ENCODE measurements at places on chromosomes 2 and 18.
A peak's percentile ranks its signal among the peaks of the same experiment; 100 is the strongest.

- no peak for DNase-seq
Measured at GRCh38 chr2:118845005-118845521, 2.4 kb downstream of the EN1 start.

GRCh38 chr2:241569831-241570281 is 11.3 kb downstream of the BOK start:
- no peak for DNase-seq

DNA sequence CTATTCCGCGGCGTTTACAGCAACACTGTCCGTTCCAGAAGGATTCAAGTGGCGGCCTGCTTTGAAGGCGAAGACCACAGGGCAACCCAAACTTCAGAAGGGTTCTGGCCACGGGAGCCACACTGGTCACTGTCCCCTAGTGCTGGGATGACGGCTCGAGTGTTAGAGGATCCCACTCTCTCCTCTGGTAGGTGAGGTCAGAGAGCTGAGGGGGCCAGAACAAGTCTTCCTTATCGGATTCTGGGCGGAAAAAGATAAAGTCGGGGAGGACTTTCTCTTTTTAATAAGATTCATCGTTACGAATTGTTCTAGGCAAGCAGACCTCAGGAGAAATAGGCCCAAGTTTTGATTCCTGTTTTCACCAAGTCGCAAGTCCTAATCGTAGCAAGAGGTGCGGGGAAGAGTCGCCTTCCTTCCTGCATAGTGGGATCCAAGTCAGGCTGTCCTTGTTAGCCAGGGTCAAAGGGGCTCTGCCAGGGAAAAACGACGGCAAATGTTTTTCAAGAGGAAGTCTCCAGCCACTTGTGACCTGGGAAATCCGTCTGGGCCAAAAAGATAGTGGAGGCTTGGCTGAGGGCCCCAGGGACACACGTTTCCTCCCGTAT is 864 bp upstream of the MYL12A start:
- no peak for DNase-seq

- DNase-seq = no peak
Measured at GRCh38 chr2:214492152-214492551, 81.3 kb downstream of the VWC2L start.

DNA sequence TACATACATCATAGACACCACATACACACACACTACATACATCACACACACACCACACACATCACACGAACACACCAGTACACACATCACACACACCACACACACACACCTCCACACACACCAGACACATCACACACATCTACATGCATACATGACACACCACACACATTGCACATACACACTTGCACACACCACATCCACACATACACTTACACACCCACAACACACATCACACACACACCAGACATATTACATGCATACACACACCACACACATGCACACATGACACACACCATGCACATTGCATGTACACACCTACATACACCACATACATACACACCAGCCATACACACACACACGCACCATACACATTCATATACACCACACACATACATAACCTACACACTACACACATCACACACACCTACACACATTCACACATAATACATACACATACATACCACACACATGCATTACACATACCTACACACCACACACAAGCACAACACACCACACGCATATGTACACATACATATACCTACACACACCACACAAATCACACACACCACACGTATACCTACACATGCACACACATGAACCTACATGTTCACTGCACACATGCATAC is 156.5 kb downstream of the NDUFA10 start:
- no peak for DNase-seq

DNA sequence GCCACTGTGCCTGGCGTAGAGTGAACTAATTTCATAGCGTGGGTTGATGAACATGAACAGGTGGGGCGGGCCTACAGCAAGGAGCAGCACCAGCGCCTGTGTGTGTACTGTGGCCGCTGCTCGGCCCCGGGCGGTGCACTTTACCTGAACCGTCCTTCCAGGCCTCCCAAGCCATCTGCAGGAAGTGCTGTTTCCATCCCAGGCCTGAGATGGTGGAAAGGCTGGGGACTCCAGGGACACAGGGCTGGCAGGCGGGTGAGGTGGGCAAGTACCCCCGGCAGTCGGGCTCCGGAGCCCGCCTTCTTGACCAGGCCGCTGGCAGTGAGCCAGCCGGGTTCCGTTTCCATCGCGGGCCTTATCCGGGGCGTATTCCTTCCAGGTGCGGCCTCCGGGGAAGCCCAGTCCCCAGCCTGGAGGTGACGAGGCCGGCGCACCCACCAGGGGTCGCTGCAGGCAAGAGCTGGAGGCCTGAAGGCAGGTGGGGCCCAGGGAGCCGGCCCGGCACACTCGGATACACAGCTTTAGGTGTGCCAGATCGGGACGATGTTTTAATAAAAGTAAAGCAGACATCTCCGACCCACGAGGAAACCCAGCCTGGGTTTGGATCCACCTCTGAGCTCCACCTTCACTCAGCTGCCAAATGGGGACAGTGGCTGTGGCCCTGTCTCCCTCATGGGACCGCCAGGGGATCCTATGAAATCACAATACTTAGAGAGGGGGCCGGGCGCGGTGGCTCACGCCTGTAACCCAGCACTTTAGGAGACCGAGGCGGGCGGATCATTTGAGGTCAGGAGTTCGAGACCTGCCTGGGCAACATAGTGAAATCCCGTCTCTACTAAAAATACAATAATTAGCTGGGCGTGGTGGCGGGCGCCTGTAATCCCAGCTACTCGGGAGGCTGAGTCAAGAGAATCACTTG is 22.7 kb upstream of the PDIA6 start:
- DNase-seq = peak; percentile 85

DNA sequence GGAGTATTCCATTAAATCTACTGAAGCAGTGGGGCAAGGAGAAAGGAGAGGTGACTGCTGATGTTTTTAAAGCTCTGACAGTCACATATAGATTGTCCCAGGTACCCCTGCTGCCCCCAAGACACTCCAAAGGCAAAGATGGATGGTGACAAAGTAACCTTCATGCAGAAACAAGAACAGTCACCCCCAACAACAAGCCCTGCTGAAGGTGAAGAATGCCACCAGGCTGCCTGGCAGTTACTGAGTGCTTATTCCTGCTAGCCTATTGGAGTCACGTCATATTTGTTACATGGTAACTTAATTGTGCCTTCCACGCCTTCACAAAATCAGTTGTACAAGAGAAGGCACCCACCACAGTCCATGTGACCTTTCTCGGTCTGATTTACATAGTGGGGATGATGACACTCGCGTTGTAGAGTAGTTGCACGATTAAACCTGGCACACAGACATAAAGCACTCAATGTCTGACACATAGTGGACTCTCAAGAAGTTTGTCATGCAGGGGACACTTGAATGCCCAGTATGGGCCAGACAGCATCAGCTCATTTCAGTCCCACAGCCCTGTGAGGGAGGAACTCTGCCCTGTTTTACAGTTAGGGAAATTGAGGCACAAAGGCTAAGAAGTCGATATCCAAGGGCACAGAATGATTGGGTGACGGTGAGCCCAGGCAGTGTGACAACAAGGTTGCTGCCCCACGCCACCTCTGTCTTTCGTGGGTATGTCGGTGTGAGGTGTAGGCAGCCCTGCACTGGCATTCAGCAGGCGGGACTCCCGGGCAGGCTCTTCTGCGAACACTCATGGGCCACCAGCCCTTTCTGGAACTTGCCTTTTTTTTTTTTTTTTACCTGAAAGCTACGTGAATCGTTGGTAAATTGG is 62.7 kb downstream of the ZCCHC2 start:
- DNase-seq = no peak

- no peak for DNase-seq
Measured at GRCh38 chr2:98280376-98281102, 65.7 kb upstream of the CNGA3 start.

DNA sequence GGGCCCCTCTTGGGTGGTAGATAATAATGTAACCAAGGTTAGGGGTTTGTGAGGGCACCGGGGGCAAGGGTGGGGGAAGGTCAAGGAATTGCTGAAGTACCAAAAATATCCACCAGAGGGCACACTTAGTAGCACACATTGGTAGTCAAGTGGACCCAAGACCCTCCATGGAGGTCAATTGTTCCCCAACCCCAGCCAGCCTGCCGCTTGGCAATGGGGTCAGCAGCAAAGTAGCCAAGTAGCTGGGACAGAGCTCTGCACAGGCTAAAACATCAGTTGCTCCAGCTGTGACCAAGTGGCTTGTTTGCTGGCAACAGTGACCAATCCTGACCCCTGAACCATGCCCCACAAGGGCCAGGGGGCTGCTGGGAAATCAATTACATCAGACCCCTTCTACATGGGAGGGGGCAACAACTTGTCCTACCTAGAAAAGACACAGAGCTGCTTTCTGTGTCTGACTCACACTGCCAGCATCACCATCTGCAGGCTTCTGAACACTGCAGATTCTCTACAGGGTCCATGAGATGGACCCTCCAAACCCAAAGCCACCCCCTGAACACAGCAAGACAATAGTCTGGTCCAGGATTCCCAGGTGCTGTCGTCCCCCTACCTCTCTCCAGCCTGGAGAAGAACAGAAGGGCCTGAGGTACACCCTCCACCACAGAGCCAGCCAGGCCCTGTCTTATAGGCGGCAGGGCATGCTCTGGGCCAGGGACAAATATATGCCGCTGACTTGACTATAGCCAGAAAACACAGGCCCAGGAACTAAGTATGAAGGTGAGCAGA is 76.0 kb downstream of the EMX1 start:
- DNase-seq = no peak

DNA sequence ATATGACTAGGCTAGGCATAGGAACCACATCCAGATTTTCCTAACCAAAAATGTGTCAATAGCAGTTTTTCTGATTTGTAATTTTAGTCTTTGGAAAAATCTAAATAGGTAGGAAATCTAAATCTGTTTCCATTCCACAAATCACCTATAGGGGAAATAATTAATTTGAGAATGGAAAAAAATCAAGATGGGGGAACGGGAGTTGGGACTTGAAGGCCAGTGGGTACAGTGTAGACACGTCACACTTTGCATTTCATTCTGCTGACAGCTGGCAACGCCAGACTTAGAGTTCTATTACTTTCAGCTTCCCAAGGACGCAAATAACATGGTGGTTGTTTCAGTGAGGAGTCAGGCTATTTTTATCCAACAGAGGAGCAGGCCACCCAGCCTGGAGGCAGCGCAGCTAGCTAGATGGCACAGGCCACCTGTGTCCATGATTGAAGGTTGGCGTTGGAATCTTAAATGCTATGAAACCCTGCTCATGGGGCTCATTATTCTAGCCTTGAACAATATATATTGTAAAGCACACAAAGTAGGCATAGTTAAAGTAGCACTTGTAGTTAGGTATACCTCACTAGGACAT is 23.4 kb downstream of the HNRNPA3 start:
- no peak for DNase-seq
